ENCODE measurements at places on chromosomes 1 and 21.

GRCh38 chr1:189659731-189660130 lies 817.9 kb downstream of the BRINP3 start:
- DNase-seq, result no peak

DNA sequence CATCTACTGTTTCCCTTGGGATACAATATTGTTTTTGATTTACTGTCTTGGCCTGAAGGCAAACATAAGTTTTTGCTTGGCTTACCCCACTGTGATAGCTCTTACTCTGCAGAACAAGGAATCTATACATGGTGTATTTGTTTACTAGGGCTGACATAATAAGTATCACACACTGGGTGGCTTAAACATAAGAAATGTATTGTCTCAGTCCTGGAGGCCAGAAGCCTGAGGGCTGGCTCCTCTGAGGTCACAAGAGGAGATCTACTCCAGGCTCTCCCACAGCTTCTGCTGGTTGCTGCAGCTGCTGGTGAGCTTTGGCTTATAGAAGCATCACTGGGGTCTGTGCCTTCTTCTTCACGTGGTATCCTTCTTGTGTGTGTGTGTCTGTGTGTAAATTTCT lies 30.7 kb upstream of the IGSF5 start:
- DNase-seq, result no peak

DNA sequence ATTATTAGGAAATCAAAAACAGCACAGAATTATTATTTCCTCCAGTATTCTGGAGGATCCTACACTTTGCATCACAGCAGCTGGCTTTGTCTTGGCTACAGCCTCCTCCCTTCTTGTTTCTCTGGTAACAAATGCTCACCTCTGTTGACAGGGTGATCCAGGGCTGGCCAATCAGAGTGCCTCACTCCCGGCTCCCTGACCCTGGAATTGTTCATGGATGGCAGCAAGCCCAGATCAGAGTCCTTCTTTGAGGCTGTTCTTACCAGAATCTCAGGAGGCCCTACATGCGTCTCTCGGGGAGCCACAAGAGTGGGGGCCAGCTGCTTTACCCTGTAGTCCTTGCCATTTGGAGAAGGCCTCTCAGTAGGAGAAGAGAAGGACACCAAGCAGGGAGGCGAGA lies 48.4 kb upstream of the IGSF5 start:
- no peak for DNase-seq

- no peak for DNase-seq
Measured at GRCh38 chr1:48499211-48499735, 27.3 kb upstream of the SPATA6 start.

DNA sequence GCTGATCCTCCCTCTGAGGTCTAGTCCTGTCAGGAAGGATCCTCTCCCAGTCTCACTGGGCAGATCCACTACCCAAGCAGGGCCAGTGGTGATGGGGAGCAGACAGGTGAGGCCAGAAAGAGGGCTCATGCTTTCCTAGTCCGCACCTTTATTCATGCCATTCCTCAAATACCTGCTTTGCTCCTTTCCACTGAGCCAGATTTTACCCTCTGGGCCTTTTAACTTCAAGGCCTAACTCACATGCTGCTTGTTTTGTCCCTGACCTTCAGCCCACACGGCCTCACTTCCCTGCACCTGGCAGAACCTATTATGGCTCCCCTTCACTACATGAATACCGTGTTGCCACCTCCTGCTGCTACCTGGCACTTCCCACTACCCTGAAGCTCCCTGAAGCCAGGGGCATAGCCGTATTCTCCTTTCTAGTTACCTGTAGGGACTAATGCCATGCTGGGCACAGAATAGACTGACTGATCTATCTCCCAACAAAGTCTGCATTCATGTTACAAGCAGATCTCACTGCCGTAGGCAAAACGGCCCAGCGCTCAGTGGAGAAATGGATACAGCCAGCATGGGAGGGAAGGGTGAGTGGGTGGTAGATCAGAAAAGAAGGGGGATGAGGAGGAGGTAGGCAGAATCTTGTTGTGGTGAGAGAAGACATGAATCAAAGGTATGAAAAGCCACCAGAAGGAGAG lies 36.1 kb upstream of the GOLT1A start:
- DNase-seq, result no peak

Data from activated T-cell treated with anti-CD3 and anti-CD28 coated beads, Interleukin-2, amount 50 U/mL, for 1 hour (primary cell).